Suppressor macrophage treated with lipopolysaccharide for 1 hour (primary cell): ENCODE measurements at places on chromosomes 5 and 9.

DNA sequence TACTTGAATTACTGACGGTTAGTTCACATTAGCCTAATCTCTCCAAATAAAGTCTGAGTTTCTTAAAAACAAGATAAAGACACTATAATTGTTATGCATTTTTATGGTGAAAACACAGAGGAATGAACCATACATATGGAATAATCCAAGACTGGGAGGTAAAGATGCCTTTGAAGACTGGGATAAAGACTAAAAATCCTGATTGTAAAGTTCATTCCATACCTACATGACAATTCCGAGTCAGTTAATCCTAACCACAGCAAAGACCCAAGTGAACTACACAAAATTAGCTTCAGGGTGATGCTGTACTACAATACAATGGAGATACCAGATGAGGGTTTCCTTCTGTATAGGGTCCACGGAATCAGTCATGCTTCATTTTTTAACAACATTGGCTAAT lies 6.3 kb downstream of the AP3B1 start:
- no peak for DNase-seq

DNA sequence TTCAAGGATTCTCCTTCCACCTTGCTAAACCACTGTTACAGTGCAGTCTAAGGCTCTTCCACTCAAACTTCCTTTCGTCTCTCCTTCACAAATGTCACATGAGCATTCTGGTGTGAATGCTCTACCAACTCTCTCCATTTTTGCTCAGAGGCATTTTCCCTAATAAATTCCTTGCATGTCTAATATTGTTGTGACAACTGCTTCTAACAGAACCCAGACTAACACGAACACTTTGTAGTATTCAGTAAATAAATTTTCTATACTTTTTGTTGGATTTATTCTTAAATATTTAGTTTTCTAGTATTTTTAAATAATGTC lies 24.0 kb downstream of the RAPGEF6 start:
- DNase-seq: no peak

GRCh38 chr5:116296335-116297072 lies 211.7 kb downstream of the COMMD10 start:
- DNase-seq: no peak

DNA sequence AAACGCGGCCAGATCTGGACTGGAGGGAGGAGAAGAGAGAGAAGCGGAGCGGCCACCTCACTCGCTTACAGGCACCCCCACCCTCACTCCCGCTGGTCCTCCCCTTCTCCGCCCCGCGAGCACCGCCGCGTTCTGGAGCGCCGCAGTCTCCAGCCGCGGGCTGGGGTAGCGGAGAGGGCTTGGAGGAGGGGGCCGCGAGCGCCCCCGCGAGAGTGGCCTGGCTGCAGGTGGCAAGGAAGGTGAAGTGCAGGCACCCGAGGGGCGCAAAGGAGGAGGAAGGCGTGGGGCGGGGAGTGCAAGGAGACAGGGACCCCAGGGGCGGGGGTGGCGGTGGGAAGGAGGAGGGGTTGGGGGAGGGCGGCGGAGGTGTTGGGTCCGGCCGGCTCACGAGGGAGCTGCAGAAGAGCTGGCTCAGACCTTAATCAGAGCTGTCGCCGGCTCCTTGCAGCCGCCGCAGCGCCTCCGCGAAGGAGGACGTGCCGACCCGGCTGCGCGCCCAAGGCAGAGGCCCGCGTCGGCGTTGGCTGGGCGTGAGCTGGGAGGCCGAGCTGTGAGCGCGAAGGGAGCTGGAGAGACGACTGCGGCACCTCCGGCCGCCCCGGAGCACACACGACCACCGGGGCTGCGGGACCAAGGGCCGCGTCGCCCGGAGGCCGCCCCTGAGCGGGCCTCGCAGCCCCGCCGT lies at the start of gene DMRT3:
Gene DMRT3 (plus strand): TSS at position 398 of the 685 bp plus-strand sequence. CDS start 347 bp downstream, outside the sequence.
- no peak for DNase-seq

DNA sequence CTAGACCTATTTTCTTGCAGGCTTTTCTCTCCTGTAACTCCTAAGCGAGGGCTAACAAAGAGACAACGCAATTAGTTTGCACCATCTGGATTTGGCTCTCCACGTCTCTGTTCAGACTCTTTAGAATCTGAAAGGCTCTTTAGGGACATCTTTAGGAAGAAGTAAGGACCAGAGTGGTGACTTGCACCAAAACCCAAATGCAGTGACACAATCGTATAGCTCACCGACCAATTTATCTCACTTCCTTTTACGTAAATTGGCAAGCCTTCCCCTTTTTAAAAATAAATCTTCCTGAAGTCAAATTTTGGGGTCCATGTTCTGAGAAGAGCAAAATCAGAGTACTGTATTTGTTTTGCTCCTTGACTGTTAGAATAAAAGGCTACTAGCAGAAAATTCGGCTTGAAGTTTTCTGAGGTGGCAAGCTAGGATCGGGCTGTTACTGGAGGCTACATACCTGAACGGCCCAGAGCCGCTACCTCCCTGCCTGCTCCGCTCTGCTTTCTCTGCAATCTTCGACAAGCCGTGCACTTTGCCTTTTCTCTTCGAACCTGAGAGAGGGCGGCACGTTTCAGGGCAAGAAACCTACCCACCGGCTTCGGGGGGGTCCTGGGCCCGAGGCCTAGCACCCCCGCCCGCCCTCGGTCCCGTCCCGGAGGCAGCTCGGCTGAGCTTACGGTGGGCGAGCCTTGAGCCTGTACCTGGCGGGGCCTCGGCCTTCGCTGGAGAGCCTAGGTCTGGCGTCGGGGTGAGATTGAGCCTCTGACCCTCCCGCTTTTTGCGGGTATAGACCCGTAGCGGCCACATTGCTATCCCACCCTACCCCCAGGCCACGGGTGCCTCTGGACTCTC lies 537 bp downstream of the MEIKIN start:
- peak; percentile 70 for DNase-seq

DNA sequence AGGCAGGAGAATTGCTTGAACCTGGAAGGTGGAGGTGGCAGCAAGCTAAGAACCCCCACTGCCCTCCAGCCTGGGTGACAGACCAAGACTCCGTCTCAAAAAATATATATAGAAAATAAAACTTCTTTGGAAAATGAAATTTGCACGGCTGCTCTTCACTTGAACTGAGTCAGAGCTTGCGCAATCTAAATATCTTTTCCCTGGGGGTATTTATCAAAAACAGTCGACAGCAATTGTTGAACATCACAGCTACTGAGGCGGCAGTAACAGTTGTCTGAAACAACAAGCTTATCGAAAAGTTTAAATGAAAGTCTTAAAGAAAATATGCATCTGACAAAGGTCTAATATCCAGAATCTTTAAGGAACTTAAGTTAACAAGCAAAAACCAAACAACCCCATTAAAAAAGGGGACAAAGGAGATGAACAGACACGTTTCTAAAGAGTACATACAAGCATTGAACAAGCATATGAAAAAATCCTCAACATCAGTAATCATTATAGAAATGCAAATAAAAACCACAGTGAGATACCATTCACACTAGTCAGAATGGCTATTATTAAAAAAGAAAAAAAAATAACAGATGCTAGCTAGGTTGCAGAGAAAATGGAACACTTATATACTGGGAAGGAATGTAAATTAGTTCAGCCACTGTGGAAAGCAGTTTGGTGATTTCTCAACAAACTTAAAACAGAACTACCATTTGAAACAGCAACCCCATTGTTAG lies 153.6 kb upstream of the CDH9 start:
- DNase-seq: no peak

- no peak for DNase-seq
Measured at GRCh38 chr9:106613250-106613737, 249.7 kb upstream of the ZNF462 start.

- DNase-seq: peak; percentile 46
Measured at GRCh38 chr9:27367175-27367798, 70.3 kb upstream of the EQTN start.

DNA sequence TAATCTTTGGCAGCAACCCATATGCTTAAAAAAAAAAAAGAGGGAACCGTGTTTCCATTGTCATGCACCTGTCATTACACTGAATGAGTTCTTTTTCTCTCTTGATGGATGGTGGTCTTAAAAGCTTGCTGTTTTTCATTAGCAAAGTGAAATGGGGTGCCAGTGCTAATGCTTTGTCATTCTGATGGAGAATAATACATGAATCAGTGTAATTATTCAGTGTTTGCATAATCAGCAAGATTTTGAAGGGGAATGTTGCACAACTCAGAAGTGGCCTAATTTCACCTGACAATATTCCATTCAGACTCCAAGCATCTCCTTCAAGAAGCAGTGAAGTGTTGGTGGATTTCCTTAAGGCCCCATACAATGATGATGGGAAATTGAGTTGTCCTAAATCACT lies 38.1 kb downstream of the MAP1B start:
- DNase-seq: no peak

- DNase-seq: no peak
Measured at GRCh38 chr9:105331755-105332154, 87.3 kb downstream of the SLC44A1 start.

DNA sequence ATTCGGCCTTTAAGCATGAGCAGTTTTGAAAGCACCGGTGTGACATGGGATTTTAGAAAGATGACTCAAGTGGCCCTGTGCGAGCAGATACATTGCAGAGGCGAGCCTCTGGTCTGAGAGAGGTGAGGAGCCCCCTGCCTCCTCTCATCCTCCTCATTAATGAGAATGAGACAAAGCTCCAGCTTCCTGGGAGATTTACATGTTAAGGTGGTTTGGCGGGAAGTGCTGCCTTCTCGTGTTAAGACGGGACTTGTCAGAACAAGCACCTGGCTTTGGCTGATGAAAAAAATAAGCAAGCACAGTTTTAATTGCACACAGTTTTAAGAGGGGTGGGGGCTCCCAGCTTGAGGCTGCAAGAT lies 68.1 kb downstream of the ACTL7B start:
- DNase-seq: no peak

DNA sequence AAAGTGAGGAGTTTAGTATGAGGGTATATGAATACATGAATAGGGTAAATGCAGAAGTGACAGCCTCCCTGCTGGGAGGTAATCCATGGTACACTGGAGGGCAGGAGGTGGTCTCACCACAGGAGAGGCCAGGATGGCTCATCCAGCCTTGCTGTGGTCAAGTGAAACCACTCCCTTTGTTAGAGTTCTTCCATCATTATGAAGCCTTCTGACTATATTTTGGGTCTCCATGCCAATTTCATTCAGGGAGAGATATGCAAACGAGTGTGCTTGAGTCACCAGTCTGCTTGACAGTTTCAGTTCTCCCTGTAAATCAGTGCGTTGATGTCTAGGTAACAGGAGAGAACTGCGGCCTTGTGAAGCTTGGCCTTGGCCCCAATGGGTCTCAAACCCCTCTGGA lies 16.4 kb downstream of the PPP3R2 start:
- peak; percentile 58 for DNase-seq

DNA sequence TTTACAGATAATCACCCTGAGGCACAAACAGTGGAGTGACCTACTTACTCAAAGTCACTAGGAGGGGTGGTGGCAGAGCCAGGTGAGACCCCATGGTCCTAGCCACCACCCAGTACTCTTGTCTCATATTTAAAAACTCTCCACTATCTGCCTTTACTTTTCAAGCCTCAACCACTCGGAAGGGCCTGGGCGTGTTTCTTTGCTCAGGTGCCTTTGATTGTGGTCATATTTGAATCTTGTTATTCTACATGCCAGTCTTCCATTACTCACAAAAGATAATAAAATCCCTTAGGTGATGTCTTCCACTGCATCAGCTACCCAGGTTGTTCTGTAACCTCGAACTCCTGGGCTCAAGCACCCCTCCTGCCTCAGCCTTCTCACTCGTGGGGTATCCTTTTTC lies 20.7 kb upstream of the TRIM36 start:
- no peak for DNase-seq

GRCh38 chr9:69932901-69933300 lies 110.7 kb upstream of the MAMDC2 start:
- DNase-seq: peak; percentile 30

DNA sequence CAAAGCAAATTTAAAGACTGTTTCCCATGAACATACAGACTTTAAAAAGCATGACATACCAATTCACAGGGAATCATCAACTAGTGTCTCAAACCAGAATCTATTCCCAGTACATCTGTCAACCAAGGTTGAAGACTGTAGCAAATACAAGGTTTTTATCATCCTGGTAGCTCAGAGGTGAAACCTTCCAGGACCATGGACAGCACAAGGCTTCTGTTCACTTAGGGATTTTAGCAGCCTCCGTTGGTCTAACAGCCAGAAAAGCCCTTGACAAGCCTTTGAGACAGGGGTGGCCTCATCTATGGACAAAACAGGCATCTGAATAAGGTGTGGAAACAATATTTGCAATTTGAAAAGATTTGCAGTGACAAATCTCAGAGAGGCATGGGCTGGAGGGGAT lies 119.0 kb downstream of the TRIM32 start:
- DNase-seq: no peak

DNA sequence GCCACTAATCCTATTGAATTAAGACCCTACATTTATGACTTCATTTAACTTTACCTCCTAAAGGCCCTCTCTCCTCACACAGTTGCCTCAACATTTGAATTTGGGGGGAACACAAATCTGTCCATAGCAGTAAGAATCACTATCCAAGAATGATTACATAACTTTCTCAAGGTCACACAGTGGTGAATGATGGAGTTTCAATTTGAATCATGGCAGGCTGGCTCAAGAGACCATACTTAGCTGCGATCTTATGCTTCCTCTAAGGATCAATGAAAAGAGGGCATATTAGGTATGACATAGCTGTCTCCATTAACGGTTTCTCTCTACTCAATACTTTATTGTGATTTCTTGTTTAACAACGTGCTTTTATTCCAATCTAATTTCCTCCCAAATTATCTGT lies 44.1 kb upstream of the PDE4D start:
- no peak for DNase-seq

DNA sequence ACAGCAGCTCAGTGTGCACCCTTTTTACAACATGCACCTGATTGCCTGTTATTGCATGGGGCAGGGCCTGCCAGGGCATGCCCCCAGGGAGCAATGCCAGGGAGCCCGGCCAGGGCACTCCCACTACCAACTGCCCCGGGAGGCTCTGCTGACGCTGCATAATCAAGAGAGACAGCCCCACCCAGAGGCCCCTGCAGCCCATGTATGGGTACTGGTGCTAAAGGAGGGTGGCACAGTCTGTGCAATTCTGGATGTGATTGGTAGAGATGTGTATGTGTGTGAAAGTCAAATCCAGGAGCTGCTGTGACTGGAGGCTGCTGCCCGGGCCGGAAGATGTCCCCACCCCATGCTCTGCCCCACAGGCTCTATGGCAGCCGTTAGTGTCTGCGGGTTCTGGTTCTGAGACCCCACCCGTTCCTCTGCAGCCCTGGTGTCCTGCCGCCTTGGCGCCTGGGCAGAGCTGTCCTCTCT lies 3.9 kb upstream of the NEURL1B start:
- no peak for DNase-seq

DNA sequence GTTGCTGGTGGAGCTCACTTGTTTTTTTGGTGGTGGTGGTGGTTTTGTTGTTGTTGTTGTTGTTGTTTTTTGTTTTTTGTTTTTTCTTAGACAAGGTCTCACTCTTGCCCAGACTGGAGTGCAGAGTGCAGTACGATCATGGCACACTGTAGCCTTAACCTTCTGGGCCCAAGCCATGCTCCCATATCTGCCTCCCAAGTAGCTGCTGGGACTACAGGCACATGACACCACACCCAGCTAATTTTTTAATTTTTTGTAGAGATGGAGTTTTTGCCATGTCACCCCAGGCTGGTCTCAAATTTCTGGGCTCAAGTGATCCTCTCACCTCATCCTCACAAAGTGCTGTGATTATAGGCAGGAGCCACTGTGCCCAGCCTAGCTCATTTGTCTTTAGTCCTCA lies 53.5 kb downstream of the NUP214 start:
- DNase-seq: no peak
